ENCODE measurements at places on chromosomes 5 and 9.

GRCh38 chr5:150361301-150361700 lies 3.8 kb downstream of the TCOF1 start:
- DNase-seq = no peak

DNA sequence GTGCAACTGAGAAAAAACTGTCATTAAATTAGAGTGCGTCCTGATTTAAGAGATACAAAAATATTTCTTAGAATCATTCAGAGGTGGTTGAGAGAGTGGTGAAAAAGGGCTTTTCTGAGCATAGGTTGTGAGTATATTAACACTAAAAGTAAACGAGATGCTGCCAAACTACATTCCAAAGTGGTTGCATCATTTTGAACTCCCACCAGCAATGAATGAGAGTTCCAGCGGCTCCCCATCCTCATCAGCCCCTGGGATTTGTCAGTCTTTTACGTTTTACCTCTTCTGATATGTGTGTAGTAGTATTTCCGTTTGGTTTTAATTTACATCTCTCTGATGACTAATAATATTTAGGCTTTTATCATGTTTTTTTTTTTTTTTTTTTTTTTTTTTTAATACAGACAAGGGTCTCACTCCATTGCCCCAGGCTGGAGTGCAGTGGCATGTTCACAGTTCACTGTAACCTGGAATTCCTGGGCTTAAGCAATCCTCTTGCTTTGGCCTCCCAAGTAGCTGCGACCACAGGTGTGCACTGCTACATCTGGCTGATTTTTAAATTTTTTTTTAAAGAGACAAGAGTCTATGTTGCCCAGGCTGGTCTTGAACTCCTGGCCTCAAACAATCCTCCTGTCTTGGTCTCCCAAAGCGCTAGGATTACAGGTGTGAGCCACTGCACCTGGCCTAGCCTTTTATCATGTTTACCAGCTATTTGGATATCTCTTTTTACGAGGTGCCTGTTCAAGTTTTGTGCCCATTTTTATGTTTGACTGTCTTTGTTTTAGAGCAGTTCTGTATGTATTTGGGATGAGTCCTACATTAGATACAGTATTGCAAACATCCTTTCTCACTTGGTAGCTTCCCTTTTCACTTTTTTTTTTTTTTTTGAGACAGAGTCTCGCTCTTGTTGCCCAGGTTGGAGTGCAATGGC lies 17.0 kb downstream of the PRRT1B start:
- DNase-seq = no peak

- no peak for DNase-seq
Observed at GRCh38 chr5:107515521-107516080, 155.1 kb downstream of the EFNA5 start.

DNA sequence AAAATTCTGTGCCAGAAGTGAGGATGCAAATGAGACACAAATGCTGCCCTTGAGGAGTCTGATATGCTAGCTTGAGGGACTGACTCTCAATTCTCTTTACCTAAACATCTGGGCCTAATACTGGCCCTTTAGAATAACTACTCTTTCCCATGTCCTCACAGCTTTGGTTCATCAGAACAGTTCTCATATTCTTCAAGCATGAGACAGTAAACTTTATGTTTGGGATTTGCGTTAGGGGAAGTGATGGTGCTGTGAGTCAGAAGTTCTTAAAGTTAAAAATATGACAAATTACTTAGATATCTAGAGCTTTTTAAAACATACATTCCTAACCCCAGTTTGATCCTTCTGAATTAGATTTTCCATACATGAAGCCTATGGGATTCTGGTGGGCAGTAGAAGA lies 665.0 kb upstream of the RGMB start:
- DNase-seq = no peak

DNA sequence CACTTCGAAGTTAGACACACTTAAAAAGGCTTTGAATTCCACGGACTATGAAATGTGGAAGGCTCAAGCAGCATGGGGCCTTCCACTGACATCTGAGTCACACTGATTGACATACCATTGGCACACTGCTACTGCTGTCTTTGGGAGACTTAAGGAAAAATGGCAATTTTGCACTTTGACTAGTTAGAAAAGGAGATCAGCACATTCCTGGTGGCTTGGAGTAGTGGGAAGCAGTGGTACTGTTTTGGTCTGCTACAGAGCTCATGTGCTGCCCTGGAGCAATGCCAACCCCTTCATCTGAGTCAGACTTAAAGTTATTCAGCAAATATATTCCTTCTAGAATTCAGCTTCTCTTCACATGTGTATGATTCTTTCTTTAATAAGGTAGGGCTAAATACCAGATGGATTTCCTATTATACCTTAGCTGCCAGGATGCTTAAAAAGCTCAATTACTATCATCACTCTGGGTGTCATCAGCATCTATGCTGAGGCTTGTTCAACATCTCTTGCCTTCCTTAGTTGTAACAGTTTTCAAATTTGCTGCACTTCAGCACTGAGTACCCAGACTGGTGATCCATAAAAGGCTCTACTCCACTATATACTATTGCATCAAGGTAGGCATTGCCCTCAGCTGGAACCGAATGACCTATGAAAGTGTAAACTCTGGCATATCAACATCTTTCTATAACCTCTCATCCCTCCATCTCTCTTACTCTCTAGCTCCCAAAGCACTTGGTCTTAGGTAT lies 42.3 kb upstream of the MOCS2 start:
- peak; percentile 4 for DNase-seq

DNA sequence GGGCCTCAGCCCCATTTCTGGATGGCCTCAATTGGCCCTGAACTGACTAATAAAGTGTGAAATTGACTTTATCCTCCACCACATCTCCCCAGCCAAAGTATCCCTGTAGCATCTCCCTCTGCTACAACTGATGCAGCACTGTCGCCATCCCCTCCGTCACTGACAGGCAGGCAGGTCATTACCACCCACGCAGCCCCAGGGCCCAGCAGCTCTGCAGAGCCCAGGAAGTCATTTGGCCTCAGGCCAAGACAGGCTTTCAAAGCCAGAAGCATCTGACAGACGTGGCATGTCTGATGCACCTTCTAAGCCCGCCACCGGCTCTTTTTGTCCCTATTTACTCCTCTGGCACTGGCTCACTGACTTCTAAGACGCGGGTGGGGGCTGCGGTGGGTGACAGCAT lies 65.3 kb downstream of the ARHGEF37 start:
- DNase-seq = no peak

GRCh38 chr9:113623851-113624485 lies 160.4 kb downstream of the RGS3 start:
- no peak for DNase-seq

GRCh38 chr9:23830929-23831730 lies 5.1 kb upstream of the ELAVL2 start:
- no peak for DNase-seq

- DNase-seq = no peak
Observed at GRCh38 chr5:177117441-177118045, 16.0 kb upstream of the NSD1 start.

GRCh38 chr9:21481470-21482056 lies 550 bp downstream of the IFNE start:
- DNase-seq = peak; percentile 16

DNA sequence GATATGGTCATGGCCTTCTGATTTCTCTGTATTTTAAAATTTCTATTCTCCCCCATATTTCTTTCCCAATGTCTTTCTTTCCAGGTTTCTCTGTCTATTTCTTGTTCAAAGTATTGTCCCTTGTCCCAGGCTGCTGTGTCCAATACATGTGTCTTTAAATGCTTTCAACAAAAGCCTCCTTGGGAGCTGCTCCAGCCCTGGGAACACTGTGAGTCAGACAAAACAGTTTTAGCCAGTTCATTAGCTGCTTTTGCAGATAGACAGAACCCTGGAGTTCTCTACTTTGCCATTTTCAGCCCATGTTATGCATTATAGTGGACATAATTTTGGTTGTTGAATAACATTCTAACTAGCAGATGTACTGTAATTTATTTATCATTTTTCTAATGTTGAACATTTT lies 20.5 kb upstream of the JAK2 start:
- DNase-seq = no peak

DNA sequence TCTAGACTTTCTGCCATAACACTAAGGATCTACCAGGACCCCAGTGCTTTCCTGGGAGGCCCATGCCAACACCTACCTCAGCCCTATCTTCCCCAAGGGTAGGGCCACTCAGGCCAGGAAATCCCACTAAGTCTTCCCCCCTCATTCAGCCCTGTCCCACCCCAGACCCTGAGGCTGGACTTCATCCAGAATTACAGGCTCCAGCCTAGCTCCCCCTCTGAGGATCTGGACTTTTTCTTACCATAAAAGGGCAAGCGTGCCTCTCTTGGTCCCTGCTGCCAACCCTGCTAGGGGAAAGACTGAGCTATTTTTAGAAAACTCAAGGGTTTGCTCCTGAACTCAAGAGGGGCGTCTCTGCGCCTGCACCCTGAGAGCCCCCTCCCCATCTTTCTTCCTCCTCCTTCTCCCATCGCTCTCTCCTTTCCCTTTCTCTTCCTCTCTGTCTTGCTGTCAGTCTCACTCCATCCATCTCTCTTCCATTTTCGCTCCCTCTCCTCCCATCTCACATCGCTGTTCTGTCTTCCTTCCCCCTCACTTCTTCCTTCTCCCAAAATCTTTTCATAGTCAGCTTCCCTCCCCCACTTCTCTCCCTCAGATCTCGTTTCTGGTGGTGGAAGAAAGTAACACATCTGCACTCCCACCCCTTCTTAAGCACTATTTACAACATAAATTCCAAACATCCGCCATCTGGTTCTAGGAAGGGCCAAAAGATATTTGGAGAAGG lies 38.1 kb upstream of the IL17B start:
- DNase-seq = no peak

GRCh38 chr5:150271923-150272322 lies 17.6 kb downstream of the CAMK2A start:
- DNase-seq = no peak

GRCh38 chr5:33465120-33465519 lies 24.4 kb downstream of the TARS1 start:
- DNase-seq = no peak

DNA sequence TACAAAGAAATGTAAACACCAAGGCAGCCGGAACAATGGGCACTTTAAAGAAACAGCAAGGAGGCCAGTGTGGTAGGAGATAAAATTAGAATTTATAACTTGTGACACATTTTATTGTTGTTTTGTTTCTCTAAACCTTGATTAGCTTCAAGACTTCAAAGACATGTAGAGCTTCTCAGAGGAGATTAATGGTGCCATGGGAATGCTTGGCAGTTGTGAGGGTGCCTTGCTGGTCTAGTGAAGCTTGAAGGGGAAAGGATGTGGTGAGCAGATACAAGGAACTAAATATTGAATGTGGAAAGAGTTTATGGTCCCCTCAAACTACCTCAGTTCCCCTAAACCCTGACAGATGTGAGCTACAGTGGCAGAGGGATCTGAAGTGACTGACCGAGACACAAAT lies 322.4 kb upstream of the ADAMTS16 start:
- DNase-seq = no peak

DNA sequence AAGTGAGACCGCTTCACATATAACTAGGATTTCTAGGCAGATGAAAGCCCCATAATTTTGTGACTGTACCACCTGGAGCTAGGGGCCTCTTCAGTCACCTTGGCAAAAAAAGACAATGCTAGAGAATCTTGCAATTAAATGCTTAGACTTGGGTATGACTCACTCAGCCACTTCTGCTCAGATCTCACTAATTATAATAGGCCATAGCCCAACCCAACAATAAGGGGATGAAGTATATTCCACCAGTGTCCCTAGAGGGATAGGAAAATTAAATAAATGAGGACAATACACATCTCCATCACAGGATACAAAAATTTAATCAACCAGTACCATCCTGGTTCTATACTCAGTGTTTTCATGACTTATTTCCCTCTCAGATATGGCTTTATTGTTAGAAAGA lies 1079.9 kb upstream of the C9orf72 start:
- no peak for DNase-seq

DNA sequence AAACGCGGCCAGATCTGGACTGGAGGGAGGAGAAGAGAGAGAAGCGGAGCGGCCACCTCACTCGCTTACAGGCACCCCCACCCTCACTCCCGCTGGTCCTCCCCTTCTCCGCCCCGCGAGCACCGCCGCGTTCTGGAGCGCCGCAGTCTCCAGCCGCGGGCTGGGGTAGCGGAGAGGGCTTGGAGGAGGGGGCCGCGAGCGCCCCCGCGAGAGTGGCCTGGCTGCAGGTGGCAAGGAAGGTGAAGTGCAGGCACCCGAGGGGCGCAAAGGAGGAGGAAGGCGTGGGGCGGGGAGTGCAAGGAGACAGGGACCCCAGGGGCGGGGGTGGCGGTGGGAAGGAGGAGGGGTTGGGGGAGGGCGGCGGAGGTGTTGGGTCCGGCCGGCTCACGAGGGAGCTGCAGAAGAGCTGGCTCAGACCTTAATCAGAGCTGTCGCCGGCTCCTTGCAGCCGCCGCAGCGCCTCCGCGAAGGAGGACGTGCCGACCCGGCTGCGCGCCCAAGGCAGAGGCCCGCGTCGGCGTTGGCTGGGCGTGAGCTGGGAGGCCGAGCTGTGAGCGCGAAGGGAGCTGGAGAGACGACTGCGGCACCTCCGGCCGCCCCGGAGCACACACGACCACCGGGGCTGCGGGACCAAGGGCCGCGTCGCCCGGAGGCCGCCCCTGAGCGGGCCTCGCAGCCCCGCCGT lies at the start of gene DMRT3:
TSS of gene DMRT3 (plus strand) at position 398 of the 685 bp plus-strand sequence. CDS start 347 bp downstream, outside the sequence.
- no peak for DNase-seq

DNA sequence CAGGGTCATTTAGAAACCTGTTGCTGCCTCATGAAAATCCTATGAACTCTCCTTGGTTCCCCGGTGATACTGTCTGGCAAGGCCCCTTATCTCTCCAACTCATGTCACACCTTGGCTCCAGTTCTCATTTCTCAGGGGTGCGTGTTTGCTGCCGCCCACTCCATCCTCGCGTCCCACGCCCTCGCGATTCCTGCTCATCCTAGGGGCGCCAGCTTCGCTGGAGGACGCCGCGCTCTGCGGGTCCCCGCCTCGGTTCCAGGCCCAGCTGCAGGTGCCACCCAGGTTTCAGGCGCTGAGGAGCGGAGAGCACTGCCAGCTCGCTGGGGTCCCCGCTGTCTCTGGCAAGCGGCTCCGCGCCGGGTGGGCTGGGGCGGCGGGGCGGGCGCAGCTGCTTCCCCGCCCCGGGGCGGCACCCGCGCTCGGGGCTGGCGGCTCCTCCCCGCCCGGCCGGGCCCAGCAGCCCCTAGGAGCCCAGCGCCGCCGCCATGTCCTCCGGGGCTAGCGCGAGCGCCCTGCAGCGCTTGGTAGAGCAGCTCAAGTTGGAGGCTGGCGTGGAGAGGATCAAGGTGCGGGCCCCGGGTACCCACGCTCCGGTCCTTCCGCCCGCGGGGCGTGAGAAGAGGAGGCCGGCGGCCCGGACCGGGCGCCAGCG lies at the start of gene GNG10:
TSS of gene GNG10 (plus strand) at position 456 of the 652 bp plus-strand sequence. CDS start at position 486, 30 bp downstream.
- DNase-seq = peak; percentile 59

DNA sequence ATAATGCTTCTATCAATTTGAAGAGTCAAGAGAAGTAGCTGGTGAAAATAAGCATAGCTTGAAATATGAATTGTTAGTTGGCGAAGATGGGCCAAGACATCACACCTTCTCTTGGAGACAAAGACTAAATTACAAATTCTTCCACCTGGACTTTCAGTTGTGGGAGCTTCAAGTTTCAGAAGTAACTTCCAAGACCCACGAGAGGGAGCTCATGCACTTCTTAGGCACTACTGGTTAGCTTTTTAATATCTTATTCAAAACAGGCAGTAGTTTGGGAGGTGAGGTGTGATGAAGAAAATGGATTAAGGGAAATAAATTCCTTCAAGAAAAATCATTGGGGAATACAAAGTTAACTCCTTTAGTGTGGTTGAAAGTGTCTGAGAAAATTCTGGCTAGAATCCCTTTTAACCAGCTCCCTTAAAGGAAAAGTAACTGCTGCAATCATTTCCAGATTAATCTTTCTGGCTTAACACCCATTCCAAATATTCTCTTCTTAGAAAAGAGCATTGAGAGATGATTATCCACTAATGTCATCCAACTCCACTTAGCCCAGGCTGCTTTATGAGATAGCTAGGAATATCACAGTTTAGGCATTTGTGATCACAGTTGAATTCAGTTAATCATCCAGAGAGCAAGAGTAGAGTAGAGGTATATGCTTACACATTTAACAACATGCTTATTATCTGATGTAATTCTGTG lies 139.5 kb upstream of the DMRTA1 start:
- peak; percentile 63 for DNase-seq

Data from Ammon's horn (tissue), 1 donor.